ENCODE measurements at places on chromosomes 12 and 14.
A peak's percentile ranks its signal among the peaks of the same experiment; 100 is the strongest.

DNA sequence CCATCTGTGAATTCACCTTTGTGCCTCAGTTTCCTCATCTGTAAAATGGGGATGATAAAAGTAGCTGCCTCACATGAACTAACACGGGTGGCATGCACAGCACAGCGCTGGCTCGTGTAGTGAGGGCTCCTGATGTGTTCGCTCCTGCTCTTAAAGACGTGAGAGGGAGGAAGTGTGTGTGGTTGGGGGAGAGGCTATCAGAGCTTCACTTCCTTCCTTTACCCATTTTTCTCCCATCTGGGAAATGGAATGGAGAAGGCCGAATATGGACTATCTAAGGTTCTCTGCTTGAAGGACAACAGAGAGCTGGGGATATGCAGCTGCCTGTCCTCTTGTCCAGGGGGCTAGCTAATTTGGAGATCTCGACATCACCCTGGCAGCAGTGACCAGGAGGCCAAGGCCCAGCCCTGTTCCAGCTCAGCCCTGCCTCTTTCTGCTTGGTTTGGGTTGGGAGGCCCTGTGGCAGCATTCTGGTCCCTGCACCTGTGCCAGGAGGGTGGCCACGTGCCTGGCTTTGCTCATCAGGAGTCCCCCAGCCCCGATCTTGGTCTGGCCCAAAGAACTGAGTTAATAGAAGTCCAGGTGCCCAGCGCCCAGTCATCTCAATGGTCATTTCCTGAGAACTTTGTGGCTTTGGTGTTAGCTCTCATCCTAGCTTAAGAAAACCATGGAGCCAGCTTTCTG is 44.5 kb upstream of the ESRRB start:
- no peak for DNase-seq

GRCh38 chr12:5557906-5558305 is 126.0 kb downstream of the NTF3 start:
- DNase-seq, result no peak

DNA sequence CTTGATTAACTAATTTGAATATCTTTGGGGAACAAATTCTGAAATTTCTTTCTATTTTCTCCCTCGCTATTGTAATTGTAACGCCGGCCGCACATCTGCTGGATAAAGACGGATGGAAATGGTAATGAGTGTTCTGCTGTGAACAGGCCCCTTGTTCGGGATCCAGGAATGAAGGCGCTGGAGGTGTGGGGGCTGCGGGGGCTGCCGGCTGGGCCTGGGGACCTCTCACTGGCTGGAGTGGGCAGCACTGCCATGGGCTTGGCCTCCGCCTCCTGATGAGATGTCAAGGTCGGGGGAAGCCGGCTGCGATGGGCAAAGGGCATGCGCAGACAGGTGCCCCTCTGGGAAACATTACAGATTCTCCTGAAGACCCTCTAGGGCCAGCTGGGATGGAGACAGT is 175.4 kb downstream of the PHETA1 start:
- no peak for DNase-seq

DNA sequence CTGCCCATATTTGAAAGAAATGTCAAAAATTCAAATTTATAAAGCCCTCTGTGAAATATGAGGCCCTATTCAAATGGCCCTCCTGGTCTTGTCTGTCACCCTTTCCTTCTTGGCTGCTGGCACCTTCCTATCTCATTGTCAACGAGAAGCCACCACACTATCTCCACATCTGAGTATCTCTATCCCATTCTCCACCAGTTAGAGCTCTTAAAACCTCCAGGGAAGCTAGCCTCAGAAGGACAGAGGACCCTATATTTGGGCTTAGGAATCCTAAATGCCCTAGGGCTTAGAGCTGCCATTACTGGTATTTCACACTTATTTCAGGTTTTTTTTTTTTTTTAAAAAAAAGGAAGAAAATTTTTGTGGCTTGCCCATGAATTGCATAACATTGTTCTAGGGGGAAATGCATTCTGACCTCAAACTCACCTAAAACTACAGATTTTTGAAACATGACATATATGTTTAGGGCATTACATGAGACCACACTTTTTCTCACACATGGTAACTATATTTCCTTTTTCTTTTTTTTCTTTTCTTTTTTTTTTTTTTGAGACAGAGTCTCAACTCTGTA is 25.0 kb downstream of the SLC25A21 start:
- DNase-seq, result no peak

DNA sequence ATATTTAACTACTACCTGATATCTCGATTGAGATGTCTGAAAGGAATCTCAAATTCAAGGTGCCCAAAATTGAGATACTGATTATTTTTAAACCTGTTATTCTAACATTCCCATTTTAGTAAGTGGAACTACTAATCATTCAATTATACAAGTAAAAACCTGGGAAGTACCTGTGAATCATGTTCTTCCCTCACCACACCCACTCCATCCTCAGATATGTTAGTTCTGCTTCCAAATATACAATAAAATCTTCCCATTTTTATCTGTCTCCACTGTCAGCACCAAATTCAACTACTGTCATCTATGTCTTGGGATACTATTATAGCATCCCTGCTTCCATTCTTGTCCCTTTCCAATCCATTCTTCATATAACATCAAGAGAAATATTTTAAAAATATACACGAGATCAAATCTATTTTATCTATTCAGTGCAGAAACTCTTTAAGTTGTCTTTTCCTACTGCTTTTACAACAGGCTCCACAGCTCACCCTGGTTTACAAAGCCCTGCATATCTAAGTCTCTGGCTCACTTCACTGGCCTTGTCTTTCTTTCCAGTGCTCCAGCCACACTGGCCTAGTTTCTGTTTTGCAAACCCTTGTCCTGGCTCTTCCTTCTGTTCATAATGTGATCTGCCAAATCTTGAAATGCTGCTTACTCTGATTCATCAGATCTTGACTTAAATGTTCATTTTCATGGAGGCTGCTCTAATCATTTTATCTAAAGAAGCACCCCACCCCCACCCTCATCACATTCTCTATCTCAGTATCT is 122.3 kb downstream of the PTPRR start:
- no peak for DNase-seq

DNA sequence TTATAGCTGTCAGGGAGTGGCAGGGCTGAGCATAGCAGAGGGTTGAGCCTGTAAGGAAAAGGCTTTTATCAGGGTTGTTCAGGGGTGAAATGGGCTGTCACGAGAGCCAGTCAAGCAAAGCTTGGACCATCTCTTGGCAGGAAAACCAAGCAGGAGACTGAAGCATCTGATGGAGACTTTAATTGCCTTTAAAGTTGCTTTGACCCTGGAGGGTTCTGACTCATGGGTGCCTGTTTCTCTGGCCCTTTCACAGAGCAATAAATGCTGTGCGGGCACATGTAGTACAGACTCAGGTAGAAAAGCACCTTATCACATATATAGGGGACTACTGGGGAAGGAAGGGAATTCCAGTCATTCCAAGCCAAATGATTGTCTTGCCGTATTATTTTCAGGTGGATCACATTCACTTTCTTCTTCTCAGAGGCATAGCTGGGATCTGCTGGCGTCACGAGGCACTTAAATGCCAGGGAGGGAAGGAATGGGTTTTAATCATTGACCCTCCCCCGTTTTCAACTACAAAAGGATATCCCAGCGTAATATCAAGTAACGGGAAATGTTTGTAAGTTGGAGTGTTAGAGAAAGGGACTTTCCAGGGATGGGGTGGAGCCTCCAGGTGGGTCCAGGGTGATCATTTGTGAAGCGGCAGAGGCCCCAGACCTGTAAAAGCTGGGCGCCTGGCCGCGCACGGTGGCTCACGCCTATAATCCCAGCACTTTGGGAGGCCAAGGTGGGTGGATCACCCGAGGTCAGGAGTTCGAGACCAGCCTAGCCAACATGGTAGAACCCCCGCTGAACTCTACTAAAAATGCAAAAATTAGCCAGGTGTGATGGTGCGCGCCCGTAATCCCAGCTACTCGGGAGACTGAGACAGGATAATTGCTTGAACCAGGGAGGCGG is 34.9 kb downstream of the PLEKHD1 start:
- DNase-seq, result no peak

- DNase-seq, result no peak
Observed at GRCh38 chr14:90575336-90575735, 178.5 kb downstream of the CALM1 start.

GRCh38 chr14:92644970-92645515 is 103.4 kb downstream of the LGMN start:
- peak; percentile 19 for DNase-seq

- peak; percentile 19 for DNase-seq
Observed at GRCh38 chr12:60935981-60936761, 1324.0 kb upstream of the USP15 start.

DNA sequence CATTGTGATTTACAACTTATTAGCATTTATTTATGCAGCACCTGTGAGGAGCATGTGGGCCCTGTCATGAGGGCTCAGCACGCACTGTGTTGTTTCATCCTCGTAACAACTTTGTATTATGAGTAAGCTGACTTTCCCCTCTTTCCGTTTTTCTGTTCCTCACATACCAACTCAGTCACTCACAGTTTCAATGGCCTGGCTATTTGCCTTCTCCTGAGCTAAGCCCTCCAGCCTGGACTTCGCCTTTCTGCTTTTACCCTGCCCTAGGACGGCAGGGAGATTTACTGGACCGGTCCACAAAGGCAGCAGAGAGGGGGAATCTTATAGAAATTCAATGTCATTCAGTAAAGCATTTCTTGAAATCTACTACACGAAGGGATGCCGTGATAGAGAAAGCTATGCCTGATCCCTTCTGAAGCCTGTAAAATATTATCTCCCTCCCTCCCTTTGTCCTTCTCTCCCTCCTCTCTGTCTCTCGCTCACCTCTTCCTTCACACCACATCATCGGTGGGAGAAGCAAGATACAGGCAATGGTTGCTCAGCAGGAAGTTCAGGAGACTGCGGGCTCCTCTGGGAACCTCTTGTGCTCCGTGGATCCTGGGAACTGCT is 219.2 kb upstream of the TBX3 start:
- DNase-seq, result no peak

GRCh38 chr14:34833549-34834523 is 41.3 kb downstream of the BAZ1A start:
- no peak for DNase-seq

DNA sequence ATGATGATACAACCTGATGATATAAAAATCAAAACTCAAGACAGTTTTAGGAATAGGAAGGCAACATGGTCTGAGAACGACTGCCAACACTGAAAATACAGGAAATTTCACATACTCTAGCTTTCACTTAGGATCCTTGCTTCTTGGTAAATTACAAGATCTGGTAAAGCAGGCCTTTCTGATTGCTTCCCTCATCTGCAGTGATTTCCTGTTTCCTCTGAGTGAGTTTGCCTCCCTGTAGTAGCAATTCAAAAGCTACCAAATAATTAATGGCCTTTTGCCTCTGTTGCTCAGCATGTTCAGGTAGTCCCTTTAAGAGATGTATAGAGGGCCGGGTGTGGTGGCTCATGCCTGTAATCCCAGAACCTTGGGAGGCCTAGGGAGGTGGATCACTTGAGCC is 2.0 kb upstream of the IRAK3 start:
- DNase-seq, result no peak

DNA sequence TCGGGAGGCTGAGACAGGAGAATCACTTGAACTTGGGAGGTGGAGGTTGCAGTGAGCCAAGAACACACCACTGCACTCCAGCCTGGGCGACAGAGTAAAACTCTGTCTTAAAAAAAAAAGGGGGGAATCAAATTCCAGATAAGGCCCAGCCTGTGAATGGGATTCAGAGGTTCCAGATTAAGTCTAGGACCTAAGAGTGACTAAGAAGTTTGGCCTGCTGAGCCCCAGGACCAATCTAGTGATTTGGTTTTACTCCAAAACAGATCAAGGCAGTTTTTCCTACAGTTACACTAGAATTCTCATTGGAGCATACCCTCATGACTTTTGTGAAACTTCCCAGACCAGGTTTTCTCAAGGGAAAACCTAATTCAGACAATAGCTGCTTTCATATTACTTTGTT is 22.8 kb downstream of the EXOC5 start:
- no peak for DNase-seq

- DNase-seq, result no peak
Observed at GRCh38 chr12:131759176-131759575, 48.3 kb downstream of the SFSWAP start.

DNA sequence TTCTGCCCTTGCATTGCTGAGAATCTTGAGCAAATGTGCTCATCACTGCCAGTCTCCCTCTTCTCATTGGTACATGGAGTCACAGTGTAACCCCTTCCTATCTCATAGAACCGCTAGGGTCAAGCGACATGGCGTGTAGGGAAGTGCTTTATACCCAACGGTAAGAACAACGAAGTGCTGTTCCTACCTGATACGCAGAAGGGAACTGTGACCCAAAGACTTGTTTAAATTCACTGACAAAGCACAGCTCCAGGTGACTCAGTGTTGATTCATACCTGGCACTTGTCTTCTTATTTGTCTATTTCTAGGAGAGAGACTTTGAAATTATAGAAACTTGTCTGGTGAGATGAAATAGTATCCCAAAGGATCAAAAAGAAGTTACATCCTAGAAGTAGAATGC is 53.7 kb downstream of the FBXL14 start:
- no peak for DNase-seq

- no peak for DNase-seq
Observed at GRCh38 chr12:121781998-121782979, 11.2 kb downstream of the RHOF start.

GRCh38 chr12:15863984-15864383 is 18.2 kb upstream of the STRAP start:
- DNase-seq, result no peak

DNA sequence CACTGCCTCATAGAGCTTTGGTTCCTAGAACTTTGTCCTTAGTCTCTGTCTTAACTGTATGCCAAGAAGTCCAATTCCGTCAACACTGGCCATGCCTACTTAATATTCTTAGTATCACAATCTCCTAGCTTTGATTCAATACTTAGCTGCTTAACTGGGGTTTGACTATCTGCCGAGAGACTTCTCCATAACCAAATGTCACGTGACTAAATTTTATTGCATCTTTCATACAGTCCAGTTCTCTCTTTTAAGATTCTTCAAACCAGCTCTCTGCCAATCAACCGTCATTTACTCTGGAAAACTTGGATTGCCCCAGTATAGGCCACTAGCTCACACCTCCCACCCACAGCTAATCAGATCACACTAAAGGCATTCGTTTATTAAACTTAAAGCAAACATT is 122.8 kb downstream of the ATXN7L3B start:
- no peak for DNase-seq

- no peak for DNase-seq
Observed at GRCh38 chr12:78143717-78144116, 313.0 kb downstream of the NAV3 start.

- no peak for DNase-seq
Observed at GRCh38 chr12:41073633-41074472, 114.3 kb upstream of the PDZRN4 start.

DNA sequence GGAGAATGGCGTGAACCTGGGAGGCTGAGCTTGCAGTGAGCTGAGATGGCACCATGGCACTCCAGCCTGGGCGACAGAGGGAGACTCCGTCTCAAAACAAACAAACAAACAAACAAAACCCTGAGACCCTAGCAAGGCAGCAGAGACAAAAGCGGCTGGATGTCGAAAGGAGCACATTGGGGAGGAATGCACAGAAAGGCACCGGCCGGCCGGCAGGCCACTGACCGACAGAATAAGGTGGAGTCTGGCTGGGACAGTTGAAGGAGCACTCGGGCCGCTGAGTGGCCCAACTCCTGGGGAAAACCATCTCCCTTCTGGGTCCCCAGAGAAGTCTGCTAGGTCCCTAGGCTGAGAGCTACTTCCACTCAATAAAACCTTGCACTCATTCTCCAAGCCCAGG is 256.2 kb downstream of the KIF21A start:
- no peak for DNase-seq

Data from right cardiac atrium (tissue), 5 donors.